Left ventricle myocardium superior (tissue), 1 donor: ENCODE measurements at places on chromosomes 12 and 14.

GRCh38 chr14:33967138-33967537, 16.3 kb upstream of the EGLN3 start:
- no peak for DNase-seq

- DNase-seq = peak; percentile 32
Measured at GRCh38 chr14:96363751-96364336, 518 bp downstream of the GSKIP start.

- no peak for DNase-seq
Measured at GRCh38 chr12:99111600-99111999, 466.5 kb downstream of the APAF1 start.

DNA sequence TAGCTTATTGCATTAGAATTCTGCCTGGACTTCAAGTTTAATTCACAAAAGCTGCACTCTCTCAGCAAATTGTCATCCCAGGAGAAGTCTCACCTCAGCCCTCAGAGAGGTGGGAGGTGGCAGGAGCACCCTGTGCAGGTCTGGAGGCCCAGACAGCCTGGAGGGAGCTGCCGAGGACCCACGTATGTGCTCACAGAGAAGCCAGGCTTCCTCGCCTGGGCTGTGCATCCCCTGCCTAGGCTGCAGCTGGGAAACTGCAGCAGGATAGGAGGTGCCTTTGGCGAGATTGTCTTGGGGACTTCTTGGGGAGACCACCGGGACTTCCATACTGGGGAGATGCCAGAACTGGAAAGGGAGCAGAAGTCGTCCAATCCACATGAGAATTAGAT, 8.8 kb downstream of the CPNE6 start:
- no peak for DNase-seq

- no peak for DNase-seq
Measured at GRCh38 chr12:122293081-122293480, 26.8 kb upstream of the VPS33A start.

- no peak for DNase-seq
Measured at GRCh38 chr12:74752215-74752614, 214.6 kb downstream of the ATXN7L3B start.

- DNase-seq = no peak
Measured at GRCh38 chr12:19759227-19759626, 319.9 kb downstream of the AEBP2 start.

- no peak for DNase-seq
Measured at GRCh38 chr14:48731260-48731659, 854.9 kb downstream of the RPS29 start.

DNA sequence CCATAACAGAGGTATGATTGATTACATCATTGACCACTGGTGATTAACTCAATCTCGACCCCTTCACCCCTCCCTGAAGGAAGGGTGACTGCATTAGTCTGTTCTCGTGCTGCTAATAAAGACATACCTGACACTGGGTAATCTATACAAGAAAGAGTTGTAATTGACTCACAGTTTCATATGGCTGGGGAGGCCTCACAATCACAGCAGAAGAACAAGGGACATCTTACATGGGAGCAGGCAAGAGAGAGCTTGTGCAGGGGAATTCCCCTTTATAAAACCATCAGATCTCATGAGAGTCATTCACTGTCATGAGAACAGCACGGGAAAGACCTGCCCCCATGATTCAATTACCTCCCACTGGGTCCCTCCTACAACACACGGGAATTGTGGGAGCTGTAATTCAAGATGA, 55.9 kb upstream of the TMCC3 start:
- no peak for DNase-seq

DNA sequence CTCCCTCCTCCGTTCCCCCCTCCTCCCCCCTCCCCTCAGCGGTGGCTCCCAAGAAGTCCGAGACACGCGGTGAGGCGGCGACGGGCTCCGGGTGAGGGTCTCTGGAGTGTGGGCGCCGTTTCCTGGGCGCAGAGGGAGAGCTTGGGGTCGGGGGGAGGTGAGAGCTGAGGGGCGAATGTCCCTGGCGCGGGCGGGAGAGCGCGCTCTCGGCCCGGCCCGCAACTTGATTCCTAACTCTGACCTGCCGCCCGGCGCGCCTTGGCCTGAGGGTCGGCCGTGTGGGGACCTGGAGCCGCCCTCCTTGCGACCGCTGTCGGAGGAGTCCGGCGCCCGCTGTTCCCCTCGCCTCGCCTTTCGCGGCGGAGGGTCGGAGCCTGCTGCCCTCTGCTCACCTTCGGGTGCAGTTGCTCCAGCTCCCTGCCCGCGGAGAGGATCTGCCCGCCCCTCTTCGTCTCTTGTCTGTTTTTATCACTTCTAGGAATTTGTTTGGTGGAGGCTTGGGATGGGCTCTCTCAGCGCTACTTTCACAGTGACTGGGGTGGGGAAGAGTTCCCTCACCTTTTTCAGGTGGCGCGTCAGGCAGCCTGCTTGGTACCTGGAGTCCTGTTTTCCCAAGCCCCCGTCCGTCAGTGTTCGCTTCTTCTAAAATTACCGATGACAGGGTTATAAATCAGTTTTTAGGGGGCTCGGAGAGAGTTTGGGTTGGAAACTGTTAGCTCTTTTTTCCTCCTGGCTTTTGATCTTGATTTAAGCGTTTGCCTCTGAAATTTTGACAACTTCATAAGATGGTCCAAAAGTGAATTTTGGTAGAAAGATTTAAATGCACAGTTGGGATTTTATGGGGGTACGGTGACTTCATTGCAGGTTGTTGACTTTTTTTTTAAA, 495 bp downstream of the ADIPOR2 start:
- peak; percentile 65 for DNase-seq

DNA sequence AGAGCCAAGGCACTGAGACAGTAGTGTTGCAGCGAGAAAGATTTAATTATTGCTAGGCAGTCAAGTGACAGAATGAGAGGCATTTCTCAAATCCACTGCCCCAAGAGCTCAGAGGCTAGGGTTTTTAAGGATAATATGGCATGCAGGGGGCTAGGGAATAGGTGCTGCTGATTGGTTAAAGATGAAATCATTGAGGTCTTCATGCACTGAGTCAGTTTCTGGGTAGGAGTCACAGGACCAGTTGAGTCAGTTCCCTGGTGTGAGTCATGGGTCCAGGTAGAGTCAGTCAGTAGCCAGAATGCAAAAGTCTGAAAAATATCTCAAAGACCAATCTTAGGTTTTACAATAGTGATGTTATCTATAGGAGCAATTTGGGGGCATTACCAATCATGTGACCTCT, 323.8 kb downstream of the RGS6 start:
- no peak for DNase-seq

DNA sequence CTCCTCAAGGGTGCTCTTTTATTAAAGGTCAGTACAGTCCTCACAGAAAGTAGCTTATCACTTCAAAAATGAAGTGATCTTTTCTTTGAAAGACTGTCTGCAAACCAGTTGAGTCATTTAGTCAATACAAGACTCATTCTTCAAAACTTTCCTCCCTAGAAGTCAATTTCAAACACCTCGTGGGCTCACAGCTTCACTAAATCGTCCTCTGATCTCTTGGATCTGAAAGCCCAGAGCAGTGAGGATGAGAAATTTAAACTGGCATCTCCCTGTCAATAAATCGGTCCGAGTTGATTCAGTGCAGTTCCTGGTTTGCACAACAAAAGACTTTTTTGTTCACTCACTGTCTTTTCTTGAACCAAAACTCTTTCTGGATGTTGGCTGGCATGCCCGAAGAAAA, 44.5 kb downstream of the NUAK1 start:
- DNase-seq = no peak

DNA sequence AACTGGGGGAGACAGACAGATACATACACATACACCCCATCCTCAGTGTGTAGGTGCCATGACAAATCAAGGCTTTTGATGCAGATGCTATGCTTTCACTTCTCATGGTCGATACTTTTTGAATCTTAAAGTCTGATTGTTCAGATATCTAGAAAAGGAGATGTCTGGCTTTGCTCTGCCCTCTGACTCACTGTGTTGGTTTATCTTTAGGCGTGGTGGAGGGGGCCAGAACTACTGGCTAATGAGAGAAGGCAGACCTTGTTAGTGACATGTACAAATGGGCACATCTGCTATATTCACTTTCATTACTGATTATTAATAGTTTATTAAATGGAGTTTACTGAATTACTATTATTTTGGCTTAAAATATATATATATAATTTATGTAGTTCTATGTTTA, 444.3 kb upstream of the RGS6 start:
- no peak for DNase-seq

DNA sequence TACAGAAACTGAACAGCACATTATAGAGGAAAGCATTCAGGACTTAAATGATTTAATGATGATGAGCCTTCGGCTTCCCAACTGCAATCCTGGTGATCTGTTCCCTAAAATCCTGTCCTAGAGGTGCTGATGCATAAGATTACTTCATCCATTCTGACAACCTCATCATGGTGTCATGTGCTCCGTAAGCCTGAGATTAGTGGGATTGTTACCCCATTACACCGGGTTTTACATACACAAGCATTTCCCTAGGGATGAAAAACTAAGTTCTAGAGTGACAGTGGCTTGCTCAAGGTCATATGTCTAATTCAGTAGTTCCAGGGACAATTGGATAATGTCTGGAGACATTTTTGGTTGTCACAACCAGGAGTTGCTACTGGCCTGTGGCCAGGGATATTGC, 2.5 kb upstream of the RNASE13 start:
- DNase-seq = no peak

GRCh38 chr12:109759595-109759994, 46.0 kb downstream of the FAM222A start:
- peak; percentile 43 for DNase-seq

DNA sequence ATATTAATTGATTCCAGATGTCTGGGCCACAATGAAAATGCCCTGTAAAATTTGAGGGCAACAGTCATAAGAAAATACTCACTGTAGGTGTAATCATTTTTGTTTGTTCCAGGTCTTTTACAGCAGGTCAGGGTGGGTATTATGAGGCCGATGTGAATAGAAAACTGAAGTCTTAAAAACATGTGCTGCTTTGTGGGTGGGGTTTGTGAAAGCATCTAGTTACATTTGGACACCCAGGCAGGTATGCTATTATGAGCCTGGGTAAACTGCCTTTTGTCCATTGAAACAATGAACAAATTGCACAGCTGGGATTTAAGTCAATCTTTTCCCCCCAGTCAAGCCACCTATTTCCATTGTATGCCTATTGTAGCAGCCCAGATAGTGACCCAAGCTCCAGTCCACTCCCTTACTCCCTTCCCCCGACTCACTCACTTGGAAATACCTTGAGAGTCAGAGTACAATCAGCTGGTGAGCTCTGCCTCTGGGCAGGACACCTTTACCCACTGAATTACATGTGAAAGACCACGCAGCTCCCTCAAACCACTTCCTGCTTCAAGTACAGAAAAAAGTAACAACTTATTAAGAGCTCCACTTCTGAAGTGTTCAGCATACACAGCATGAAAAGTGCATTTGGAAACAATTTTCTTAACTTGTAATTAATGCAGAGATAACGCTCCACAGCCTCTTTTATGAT, 1.8 kb downstream of the IGF1 start:
- no peak for DNase-seq

GRCh38 chr14:72701237-72701565, 192.7 kb downstream of the DPF3 start:
- no peak for DNase-seq

- no peak for DNase-seq
Measured at GRCh38 chr14:99254328-99255009, 17.5 kb downstream of the BCL11B start.

GRCh38 chr14:72599579-72600470, 294.1 kb downstream of the DPF3 start:
- DNase-seq = no peak

- no peak for DNase-seq
Measured at GRCh38 chr12:103431950-103432349, 63.8 kb downstream of the C12orf42 start.
